Activated T-helper 1 cell treated with anti-CD3 and anti-CD28 coated beads, Interleukin-12 subunit alpha, Interleukin-12 subunit beta, Interleukin-2, Interleukin-4 antibody, amounts not matched to agents 30 ng/mL and 10 ng/mL and 1 ng/mL, durations not matched to agents 14 hours and 24 hours and 36 hours (primary cell): ENCODE measurements at places on chromosomes 12 and 14. TPM values are rescaled to one million over a fixed set of nuclear protein-coding genes. Genes with fewer than 3 reads are reported as not detected.

DNA sequence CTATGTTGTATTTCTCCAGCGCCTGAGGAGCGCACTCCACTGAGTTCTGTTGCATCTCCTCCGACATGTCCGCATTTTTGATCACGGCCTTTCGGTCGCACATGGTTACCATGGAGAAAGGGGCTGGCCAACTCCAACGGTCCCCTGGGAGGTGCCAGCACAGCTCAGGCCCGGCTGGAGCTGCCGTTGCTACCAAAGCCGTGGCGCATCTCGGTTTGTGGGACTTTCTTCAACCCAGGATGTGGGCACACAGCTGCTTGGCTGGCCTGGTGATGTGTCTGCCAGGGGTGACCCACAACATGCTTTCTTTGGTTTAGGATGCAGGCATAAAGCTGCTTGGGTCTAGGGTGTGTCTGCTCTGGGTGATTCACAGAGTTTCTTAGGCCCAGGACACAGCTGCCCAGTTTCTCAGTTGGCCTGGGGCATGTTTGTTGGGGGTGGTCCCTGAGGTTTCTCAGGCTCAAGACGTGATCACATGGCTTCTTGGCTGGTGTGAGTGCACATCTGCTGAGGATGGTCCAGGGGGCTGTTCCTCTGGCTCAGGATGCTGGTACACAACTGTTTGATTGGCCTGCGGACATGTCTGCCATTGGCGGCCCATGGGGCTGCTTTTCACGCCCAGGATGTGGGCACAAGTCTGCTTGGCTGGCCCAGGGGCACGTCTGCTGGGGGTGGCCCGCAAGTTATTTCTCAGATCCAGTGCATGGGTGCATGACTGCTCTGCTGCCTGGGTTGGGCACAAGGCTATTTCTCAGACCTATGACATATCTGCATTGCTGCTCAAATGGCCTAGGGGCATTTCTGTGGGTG lies 25.9 kb upstream of the GTF2A1 start:
- no peak for DNase-seq

GRCh38 chr12:116882742-116883141 lies 1.5 kb upstream of the HRK start:
- no peak for DNase-seq

- DNase-seq: no peak
These were observed 62.3 kb downstream of the UNC79 start for GRCh38 chr14:93493054-93493453.

DNA sequence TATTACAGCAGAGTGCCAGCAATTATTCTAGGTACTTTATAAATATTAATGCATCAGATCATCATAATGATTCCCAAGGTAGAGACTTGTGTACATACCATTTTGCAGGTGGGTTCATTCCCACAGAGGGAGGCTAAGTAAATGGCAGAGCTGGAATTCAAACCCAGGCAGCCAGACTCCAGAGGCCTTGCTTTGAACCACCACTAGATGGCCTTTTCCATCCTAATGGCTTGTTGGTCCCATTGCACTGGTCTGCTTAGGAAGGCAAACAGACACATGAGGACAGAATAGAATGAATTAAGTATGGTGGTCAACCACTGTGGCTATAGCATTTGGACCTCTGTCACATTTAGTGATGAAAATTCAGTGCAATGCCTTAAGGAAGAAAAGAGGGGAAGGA lies 158.7 kb downstream of the METTL25 start:
- no peak for DNase-seq

DNA sequence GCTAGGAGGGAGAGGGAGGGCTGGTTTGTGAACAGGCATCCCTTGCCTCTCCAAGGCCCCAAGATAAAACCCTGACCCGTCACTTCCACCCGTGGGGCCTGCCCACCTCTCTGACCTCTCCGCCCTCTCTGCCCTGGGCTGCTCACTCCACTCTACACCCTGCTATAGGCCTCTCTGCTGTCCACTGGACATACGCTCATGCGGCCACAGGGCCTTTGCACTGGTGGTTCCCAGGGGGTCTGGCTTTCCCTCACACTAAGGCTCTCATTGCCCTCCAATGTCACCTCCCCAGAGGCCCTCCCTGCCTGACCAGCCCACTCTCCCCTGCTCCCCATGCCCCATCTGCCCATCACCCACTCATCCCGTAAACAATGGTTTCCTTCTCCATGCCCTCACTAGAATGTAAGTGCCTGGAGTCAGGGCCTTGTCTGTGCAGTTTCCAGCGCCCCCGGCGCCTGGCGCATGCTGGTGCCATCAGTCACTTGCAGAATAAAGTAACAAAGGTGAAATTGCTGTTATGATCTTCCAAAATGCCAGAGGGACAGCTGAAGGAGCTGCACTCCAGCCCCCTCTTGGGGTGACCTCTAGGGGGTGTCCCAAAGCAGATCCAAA lies 73.6 kb downstream of the RFLNA start:
- DNase-seq: no peak

DNA sequence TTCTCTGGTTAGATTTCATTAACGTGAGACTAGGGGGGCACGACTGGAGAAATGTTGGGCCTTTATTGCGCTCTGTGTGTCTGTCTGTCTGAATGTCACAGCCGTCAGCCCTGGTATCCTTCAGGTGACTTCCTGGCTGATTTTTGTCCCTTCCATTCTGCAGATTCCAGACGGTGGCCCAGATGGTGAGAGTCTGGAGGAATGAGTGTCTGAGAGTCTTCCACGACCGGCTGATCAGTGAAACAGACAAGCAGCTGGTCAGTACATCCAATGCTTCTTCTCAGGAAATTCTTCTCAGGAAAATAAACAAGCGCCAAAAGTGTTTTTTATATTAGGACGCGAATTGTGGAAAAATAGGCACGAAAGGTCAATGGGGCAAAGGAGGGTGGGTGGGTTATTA lies 93.5 kb downstream of the CCDC92 start:
- DNase-seq: no peak

- DNase-seq: no peak
These were observed 28.3 kb downstream of the PUS7L start for GRCh38 chr12:43730283-43730682.

DNA sequence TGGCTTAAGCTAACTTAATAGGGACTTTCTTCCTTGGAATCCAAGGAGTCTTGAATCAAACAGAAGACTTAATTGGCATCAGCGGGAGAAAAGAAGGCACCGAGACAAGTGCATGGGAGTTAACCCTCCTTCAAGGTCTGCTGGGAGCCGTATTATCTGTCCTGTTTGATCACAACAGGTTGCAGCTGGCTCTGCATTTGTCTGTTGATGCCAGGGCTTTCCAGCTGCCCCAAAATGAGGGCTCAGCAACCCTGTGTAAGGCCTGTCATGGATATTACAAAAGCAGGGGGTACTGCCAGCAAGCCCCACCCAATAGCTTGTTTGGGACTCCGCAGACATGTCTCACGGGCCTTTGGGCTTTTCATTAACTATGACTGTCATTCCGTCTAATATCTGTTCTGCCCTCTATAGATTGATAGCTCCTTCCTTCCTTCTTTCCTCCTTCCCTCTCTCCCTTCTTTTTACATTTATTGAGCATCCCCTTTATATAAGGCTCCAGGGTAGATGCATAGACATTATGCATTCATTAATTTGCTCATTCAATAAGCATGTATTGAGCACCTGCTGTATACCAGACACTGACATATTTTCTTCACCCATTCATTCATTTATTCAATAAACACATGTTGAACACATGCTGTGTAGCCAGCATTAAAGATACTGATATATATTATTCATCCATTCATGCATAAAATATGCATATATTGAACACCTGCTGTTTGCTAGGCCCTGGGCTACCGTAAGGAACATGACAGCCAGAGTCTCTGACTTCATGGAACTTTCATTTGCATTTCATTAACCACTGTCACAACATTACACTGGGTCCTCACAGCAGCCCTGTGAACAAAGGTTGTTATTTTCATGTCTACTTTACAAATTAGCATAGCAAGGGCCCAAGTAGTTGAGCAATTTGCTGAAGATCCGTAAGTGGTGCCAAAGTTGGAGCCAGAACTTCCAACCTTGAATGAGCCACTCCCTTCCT lies 56.2 kb downstream of the SVOP start:
- DNase-seq: no peak

- DNase-seq: no peak
These were observed 1196.5 kb downstream of the GALC start for GRCh38 chr14:86796221-86797074.

- no peak for DNase-seq
These were observed 855.6 kb upstream of the TMEM132C start for GRCh38 chr12:127411166-127411915.

DNA sequence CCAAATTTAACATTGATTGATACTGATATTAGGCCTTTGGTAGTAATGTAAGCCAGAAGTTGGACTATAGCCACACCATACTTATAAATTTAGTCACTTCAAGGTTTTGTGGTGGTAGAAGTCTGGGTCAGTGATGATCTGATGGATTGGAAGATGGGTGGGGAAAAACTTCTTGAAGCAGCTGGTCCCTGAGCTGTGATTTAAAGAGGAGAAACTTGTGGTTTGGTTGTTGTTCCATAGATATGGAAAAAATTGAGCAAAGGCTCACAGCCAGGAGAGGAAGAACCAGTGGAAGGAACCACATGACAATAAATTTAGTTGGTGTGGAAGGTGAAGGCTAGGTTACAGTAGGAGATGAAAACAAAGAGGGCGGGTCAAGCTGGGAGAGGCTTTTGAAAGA lies 26.1 kb downstream of the PTHLH start:
- DNase-seq: no peak

DNA sequence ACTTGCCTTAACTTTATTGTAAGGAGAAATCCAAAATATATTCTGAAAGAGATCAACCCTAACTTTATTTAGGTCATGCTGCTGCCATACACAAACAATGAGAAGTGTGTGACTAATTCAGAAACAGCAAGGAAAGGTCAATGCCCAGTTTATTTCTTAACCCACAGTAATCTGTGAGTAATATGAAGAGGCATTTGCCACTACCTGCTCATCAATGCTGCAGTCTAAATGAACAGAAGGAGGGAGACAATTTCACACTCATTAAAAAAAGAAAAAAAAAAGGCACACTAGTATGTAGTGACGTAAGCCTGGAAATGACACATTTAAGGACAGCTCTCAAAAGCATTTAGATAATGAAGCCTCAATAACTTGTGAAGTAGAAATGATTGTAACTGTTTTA lies 90.5 kb upstream of the FOXN3 start:
- no peak for DNase-seq

DNA sequence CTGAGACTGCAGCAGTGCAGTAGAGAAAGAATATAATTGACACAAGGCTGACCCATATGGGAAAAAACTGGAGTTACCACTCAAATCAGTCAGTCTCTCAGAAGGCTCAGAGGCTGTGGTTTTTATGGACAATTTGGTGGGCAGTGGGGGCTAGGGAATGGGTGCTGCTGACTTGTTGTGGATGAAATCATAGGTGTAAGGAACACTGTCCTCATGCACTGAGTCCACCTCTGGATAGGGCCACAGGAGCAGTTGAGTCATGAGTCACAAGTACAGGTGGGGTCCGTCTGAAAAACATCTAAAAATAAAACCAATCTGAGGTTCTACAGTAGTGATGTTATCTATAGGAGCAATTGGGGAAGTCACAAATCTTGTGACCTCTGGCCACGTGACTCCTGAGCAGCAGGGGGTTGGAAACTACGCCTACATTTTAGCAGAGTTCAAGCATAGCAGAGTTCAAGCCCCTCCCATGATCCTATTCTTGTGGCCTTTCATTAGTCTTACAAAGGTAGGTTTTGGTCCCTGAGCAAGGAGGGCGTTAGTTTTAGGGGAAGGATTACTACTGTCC lies 18.1 kb upstream of the SGPP1 start:
- DNase-seq: no peak

- DNase-seq: no peak
These were observed 69.3 kb downstream of the ANKS1B start for GRCh38 chr12:99915251-99916082.

GRCh38 chr14:55153951-55154350 lies 24.9 kb downstream of the LGALS3 start:
- DNase-seq: no peak

- DNase-seq: no peak
These were observed 158.9 kb upstream of the BTG1 start for GRCh38 chr12:92304371-92305055.

- DNase-seq: no peak
These were observed 478.9 kb downstream of the BCAT1 start for GRCh38 chr12:24470050-24470449.

- DNase-seq: no peak
These were observed 36.8 kb upstream of the PLEKHG6 start for GRCh38 chr12:6273541-6274230.

GRCh38 chr14:94313991-94314655 lies 9.0 kb downstream of the SERPINA6 start:
- DNase-seq: no peak

DNA sequence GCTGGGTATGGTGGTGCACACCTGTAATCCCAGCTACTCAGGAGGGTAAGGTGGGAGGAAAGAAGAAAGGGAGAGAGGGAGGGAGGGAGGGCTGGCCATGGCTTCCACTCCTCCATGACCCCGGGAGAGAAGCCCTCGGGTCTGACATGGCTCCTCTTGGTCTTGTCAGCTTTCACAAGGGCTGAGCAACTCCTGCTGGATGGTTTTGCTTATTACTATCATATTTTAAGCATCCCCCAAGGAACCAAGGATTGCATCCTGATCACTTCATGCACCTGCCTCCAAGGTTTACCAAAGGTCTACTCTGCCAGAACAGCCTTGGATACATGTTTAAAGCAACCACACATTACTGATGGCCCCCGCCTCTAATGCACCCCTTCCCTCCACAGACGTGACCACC lies 28.0 kb upstream of the NCOR2 start:
- no peak for DNase-seq

GRCh38 chr12:122106843-122107242 lies 28.3 kb downstream of the MLXIP start:
- DNase-seq: no peak

Gene APOLD1
- total RNA-seq: 4.0 and 4.8 TPM in 2 replicates

Gene CIDEB
- total RNA-seq: 18.1 and 18.7 TPM in 2 replicates

Gene HOXC9
- not detected in 2 replicates for total RNA-seq

Gene TMTC1
- total RNA-seq: 0.49 and 0.57 TPM in 2 replicates

Gene PARP11
- 13.2 and 13.9 TPM in 2 replicates for total RNA-seq

Gene PDE3A
- total RNA-seq: not detected in 2 replicates

Gene PPFIA2
- total RNA-seq: not detected in 2 replicates

Gene GPR135
- 1.5 and 1.6 TPM in 2 replicates for total RNA-seq

Gene IGF1
- total RNA-seq: 0.34 and 0.83 TPM in 2 replicates

Gene OR6C2
- not detected in 2 replicates for total RNA-seq

Gene CMA1
- not detected in 2 replicates for total RNA-seq

Gene MORN3
- total RNA-seq: 0.41 and 0.61 TPM in 2 replicates

Gene FOXN4
- total RNA-seq: not detected in 2 replicates

Gene ACSS3
- total RNA-seq: not detected in 2 replicates

Gene PARPBP
- 23.5 and 25.1 TPM in 2 replicates for total RNA-seq

Gene KRT82
- not detected in 2 replicates for total RNA-seq

Gene TSHR
- total RNA-seq: 0.16 and 0.47 TPM in 2 replicates

Gene RDH16
- total RNA-seq: 0.23 and 0.29 TPM in 2 replicates
